T-helper 17 cell (primary cell): ENCODE measurements at places on chromosomes 3 and 15.

- no peak for DNase-seq
Observed at GRCh38 chr3:40719660-40720287, 195.0 kb downstream of the ZNF621 start.

- no peak for DNase-seq
Observed at GRCh38 chr3:140527156-140527555, 150.7 kb upstream of the TRIM42 start.

- no peak for DNase-seq
Observed at GRCh38 chr3:30693470-30694120, 87.2 kb downstream of the TGFBR2 start.

DNA sequence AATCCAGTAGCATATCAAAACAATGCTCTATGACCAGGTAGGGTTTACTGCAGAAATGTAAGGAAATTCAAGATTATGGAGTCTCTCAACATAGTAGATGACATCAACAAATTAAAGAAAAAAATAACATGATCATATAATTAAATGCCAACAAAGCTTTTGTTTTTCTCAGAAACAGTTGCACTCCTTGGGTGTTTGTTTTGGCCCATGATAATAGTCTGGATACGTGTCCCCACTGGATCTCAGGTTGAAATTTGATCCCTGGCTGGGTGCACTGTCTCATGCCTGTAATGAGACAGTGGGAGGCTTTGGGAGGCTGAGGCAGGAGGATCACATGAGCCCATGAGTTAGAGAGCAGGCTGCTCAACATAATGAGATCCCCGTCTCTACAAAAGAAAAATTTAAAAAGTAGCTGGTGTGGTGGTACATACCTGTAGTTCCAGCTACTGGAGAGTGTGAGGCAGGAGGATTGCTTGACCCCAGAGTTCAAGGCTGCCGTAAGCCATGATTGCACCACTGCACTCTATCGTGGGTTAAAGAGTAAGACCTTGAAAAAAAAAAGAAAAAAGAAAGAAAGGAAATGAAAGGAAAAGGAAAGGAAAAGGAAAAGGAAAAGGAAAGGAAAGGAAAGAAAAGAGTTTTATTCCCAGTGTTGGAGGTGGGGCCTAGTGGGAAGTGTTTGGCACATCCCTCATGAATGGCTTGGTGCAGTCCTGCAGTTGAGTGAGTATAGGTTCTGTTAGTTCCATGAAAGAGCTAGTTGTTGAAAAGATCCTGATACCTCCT is 53.3 kb upstream of the FOXB1 start:
- DNase-seq, result no peak

DNA sequence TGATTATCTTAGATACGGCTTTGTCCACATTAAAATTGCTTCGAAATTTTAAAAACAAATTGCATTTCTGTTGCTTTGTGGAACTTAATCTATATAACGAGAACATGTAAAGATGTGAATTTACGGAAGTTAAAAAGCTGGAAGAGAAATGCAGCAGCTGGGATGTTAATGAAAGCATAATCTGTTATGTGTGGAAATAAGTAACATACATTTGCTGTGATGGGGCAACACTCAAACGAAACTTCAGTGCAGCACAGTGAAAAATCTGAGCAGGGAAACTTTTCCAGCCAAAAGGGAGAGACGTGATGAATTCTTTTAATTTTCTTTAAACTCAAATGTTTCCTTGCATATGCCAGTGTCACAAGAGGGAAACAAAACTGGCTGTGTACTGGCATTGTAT is 276.7 kb upstream of the LMCD1 start:
- no peak for DNase-seq

DNA sequence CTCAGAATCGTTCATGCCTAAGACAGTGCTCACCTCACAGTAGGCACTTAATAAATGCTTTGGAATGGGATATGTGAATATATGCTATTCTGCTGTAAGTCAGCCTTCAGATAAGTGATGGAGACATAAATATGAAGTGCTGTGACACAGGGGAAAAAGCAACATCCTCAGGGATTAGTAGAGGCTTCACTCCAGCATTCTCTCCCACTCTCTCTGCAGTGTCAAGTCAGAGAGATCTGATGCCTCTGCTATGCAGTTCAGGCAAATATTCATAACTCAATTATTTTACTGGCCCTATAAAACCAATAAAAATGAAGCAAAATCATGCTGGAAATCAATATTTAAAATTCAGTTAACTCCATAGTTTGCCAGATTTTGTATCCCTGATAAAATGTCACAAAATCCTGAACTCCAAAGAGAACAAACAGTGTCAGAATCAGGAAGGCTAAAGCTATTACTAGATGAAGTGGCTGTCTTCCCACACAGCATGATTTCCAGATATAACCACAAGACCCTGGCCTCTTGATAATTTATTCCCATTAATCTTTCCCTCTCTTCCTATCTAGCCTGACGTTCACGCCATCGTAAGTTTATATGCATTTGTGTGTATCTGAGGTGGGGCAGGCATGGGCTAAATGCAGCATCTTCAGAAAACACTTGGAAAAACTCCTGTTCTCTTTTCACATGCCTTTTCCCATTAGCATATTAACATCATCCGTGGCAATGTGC is 278.9 kb upstream of the ATP11B start:
- no peak for DNase-seq

- no peak for DNase-seq
Observed at GRCh38 chr3:114384558-114384903, 90.7 kb downstream of the TIGIT start.

- no peak for DNase-seq
Observed at GRCh38 chr3:122921791-122922651, 105.5 kb downstream of the SEMA5B start.

DNA sequence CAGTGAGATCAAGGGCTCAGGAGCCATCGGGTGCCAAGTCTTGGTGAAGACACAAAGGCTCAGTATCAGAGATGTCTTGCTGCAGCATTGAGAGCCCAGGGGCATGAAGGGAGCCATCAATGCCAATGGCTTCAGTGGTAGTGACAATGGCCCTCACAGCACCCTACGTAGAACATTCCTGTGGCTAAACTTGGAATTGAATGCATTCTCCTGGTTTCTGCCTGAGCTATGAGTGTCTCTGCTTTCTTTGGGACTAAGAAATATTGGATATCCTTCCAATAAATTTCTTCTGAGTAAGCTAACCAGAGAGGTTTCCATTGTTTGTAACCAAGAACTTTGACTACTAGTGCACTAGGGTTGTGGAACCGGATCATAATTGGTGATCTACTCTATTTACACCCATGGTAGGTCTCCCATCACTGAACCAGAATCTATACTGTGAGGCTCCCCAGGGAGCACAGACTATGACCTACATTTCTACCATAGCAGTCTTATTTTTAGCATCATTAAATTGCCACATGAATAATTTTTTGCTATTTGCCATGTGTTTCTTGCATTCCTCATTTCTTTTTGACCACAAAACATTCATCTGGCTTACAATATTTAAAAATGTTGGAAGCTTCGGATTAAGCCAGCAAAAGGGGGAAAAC is 31.6 kb upstream of the PDZRN3 start:
- no peak for DNase-seq

GRCh38 chr3:21962456-21962855 is 211.4 kb upstream of the ZNF385D start:
- no peak for DNase-seq

GRCh38 chr15:63381301-63382204 is at the start of gene CA12:
TSS of gene CA12 (minus strand) at chr15:63381846. CDS start at chr15:63381720, 126 bp downstream.
- no peak for DNase-seq

DNA sequence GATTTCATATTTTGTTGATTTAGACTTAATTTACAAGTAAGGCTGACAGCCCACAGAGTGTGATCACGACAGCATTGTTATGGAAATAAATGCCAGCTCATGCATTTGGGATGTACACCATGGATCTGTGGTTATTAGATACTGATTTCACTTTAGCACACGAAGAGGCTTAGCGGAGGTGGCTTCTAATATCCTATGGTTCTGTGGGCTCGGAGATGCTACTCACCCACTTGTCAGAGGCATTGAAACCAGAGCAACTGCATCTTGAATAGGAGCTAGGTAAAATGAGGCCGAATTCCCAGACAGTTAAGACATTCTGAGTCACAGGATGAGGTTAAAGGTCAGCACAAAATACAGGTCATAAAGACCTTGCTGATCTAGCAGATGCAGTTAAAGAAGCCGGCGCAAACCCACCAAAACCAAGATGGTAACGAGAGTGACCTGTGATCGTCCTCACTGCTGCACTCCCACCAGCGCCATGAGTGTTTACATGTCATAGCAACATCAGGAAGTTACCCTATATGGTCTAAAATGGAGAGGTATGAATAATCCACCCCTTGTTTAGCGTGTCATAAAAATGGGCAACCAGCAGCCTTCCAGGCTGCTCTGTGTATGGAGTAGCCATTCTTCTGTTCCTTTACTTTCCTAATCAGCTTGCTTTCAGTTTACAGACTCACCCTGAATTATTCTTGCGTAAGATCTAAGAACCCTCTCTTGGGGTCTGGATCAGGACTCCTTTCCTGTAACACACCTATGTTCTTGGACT is 117.5 kb downstream of the PGPEP1L start:
- no peak for DNase-seq

GRCh38 chr3:39284457-39284881 is 4.6 kb upstream of the CX3CR1 start:
- no peak for DNase-seq

DNA sequence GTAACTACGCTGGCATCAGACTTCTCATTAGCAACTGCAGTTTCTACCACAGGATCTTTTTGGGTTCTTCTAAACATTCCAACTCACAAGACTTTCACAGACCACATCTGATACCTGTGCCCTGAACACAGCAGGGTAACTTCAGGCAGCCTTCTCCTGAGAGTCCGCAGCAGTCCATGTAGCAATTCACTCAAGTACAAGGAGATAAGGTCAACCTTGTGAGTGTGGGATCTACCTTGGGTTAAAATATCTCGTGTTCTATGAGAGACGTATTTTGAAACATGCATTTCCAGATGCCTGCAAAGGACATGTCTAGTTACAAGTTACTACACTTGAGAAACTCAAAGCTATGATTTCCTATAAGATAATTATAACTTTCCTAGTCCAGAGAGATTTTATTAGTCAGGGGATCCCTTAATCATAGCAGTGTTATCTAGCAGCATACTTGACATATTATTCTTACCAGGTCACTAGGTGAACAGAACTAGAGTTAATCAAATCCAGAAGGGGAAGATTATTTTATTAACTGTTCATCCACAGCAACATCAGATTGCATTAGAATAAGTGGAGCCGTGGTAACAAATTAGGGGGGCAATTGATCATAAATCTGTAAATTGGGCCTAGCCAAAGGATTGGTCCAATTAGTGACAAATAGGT is 66.4 kb downstream of the ASTE1 start:
- no peak for DNase-seq

DNA sequence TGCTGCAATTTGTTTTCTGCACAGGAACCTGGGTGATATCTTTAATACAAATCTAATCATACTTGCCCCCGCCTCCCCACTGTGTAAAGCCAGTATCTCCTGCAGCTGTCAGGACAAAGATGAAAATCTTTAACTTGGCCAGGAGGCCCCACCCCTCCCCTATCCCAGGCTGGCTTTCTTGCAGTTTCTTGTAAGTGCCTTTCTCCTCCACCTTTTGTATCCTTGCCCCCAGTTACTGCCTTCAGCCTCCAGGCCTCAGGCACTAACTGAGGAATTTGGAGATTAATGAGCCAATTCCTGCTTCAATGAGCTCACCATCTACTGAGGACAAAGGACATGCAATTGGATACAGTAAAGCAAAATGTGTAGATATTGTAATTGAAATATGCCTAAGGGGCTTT is 6.5 kb downstream of the GCSAM start:
- DNase-seq, result no peak
